ENCODE measurements at places on chromosomes 4 and X. TPM values are rescaled to one million over a fixed set of nuclear protein-coding genes. Genes with fewer than 3 reads are reported as not detected.

Gene GAB3
- 6.4 TPM for total RNA-seq

DNA sequence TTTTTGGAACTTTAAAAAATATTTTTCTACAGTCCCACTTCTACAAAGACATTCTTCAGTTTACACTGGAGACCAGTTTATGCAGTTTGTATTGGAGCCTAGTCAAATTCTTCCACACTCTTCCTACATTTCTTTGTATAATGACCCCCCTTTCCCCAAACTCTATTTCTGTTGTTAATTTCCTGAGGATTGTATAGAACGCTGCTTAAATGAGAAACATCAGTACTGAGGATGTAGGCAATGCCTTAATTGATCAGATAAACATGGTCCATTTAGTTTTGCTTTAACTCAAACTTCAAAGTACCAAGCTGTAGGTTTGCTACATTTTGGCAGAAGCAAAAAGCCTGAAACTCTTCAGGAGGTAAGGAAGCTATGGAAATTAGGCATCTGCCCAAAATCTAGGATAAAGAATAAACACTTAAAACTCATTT is 155.5 kb downstream of the SLC7A11 start:
- no peak for DNase-seq

DNA sequence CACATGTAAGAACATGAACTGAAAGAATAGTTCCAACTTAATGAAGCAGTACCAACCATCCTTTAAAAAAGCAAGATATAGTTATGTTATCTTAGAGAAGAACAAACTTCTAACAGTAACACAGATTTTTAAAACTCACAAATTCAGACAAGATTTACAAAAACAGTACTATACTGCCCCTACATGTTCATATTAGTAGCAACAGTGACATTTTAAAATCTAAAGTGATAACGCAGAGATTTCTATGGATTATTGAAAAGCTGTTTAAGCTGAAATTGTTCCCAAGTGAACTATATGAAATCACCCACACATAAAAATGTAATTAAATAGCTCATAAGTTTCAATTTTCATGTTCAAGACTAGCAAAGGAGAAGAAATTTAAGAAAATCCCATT is 166.0 kb downstream of the FBXW7 start:
- no peak for DNase-seq

DNA sequence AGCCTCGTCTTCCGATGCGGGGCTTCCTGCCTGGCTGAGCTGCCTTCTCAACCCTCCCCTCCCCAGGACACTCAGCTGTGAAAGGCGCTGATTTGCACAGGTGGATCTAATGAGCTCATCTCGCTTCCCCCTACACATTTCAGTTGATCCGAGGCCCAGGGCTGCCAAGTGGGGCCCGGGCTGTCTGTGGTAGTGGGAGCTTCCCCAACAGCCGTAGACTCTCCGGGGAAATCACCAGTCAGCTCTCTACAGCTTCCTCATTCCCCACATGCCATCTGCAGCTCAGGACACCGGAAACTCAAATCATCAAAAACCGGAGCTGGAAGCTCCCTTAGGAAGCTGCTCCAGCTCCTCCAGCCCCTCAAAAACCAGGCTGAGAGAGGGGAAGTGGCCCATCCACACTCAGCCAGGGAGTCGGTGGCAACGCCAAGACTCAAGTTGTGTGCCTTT is 56.2 kb downstream of the SMIM20 start:
- DNase-seq, result no peak

Gene USP27X
- total RNA-seq, result 4.3 TPM

DNA sequence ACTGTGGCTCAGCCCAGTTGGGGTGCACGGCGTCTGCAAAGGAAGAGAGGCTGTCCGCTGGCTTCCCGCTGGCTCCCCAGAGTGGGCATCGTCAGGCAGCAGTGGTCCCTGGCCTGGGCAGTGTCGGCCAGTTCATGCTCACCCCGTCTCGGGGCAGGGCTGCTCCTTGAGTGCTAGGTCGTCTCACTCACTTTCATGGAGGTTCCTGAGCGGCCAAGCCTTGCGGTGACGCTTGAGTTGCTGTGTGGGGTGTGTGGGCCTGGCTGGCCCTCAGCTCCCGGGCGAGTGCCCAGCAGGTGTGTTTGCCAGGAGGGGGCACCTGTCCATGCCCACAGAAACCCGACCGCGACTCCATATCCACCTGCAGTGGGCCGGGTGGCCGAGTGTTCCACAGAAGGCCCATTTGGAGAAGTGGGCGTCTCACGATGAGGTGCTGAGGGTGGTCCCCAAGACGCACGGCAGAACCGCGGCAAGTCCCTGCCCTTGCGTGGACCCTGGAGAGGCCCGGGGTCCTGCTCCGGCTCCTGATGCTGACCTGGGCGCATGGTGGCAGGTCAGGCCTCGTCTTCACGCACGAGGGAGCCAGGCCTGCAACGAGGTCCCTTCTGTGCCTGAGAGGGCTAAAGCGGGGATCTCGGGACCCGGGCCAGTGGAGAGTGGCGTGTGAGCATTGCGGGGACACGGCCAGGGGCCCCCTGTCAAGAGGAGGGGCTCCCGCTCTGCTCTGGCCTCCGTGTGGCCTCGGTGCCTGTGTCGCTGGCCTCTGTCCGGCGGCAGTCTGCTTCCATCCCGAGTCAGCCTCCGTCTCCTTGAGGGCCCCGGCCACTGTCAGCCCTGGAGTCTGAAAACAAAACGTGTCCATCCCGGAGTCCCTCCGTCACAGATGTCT is 18.5 kb upstream of the UVSSA start:
- DNase-seq, result peak; percentile 69

DNA sequence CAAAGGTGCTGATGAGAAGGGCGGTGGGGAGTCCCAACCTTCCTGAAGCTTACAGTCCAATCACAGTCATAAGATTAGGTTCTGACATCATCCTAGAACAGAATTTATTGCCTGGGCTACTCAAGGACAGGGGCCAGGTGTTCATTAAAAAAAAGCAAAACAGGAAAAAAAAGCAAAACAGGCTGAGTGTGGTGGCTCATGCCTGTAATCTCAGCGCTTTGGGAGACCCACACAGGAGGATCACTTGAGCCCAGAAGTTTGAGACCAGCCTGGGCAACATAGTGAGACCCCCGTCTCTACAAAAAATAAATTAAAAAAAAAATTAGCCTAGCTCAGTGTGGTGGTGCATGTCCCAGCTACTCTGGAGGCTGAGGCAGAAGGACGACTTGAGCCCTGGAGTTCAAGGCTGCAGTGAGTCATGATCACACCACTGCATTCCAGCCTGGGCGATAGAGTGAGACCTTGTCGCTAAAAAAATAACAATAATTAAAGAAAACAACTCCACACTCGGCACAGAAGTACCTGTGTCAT is 3.0 kb downstream of the RAB9A start:
- no peak for DNase-seq

DNA sequence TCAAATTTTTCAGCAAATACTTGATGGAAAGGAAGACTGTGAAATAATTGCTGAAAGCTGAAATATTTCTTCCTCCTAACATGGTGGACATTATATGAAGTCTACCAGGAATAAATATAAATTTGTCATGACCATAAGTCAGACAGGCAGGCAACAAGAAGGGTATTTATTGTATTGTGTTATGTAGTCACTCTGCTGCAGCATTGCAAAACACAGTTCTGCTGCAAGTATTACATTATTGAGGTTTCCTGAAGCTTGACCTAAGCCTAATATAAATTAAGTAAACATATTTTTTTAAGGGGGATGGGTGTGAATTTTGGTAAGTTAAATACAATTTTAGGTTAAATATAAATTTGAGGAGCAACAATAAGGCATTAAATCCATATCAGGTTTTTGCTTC is 60.2 kb upstream of the MAOA start:
- DNase-seq, result no peak

- DNase-seq, result no peak
Observed at GRCh38 chr4:130029442-130029841, 933.5 kb downstream of the C4orf33 start.

DNA sequence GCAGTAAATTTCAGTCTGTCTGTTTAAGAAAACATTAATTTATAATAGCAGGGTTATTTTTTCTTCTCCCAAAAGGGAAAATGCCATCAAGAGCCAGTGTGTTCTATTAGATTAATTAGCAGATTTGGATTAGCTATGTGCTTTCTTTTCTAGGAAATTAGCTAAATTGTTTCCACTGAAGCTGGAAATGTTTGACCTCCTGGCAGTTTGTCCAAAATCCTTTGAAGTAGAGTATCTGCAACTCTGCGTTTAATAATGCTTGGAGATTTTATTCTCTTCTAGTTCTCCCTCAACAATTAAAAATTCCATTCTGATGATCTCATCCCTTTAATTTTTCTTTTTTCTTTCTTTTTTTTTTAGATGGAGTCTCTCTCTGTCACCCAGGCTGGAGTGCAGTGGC is 27.1 kb upstream of the HOPX start:
- DNase-seq, result peak; percentile 55

GRCh38 chrX:21374994-21375707 is 933 bp downstream of the CNKSR2 start:
- no peak for DNase-seq

DNA sequence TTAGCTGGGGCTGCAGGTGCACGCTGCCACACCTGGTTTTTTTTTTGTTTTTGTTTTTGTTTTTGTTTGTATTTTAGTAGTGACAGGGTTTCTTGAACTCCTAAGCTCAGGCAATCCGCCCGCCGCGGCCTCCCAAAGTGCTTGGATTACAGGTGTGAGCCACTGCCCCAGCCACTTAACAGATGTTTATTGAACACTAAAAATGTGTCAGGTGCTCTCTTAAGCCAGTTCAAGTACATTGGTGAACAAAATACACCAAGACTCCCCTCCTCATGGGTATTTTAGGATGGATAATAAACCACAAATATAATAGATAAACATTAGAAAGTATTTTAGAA is 69.9 kb downstream of the TRAPPC11 start:
- DNase-seq, result no peak

DNA sequence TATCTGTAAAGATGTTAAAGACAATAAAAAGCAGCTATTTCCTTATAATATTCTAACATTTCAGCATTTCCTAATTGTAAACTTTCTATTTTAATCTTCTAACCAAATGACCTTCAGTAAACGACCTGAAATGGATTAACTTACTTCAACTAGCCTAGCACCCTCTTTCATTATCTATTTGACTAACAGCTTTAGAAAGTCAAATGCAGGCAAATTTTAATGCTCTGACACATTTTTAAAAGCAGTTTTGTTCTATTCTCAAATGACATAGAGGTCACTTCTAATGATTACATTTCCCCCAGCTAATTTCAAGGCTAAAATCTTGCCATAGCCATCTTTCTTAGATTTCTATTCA is 41.9 kb downstream of the SLC7A11 start:
- no peak for DNase-seq

DNA sequence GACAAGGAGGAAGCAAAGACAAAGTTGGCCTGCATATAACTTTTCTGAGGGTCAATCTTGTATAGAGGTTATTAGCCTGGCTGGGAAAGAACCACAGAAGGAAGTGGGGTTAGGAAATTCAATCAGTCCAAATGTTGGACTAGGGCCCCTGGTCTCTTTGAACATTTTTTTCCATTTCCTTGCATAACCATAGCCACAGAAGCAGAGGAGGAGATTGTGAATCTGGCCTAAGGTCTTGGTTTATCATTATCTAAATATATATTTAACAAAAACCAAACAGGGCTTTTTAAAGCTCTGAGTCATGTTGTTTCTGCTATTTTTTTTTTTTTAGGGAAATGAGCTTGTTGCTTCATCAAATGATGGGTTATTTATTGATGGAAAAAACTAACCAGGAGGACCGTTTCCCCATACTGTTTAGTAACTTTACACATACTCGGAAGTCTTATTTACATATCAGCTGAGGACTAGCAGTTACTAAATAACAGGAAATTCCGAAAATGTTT is 97.7 kb upstream of the ACSL4 start:
- DNase-seq, result no peak

Gene MAGEC3
- not detected for total RNA-seq

DNA sequence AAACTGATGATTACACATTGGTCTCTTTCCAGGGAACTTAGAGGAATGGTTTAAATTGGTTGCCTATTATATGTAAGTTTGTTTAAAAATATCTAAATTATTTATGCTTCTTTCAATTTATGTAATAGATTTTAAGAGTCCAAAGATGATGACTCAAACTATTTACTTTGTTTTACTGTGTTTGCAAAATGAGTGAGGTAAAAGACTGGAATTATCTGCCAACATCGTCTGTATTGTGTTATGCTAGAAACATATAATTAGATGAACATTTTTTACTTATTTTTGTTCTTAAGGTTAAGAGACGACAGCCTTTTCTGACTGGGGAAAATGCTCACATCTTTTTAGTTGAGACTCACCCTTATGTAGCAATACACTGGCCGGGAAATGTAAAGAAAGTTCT is 51.1 kb upstream of the SYTL5 start:
- DNase-seq, result no peak

DNA sequence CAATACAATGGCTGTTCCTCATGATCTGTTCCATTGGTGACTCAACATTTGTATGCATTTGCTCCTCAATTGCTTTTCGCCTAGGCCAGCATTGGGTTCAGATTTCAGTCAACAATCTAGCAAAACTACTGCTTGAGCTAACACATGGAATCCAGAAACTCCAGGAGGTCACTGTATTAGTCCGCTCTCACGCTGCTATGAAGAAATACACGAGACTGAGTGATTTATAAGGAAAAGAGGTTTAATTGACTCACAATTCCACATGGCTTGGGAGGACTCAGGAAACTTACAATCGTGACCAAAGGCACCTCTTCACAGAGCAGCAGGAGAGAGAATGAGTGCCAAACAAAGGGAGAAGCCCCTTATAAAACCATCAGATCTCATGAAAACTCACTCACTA is 67.1 kb downstream of the RXFP1 start:
- DNase-seq, result no peak

Gene ATOH1
- total RNA-seq, result not detected

DNA sequence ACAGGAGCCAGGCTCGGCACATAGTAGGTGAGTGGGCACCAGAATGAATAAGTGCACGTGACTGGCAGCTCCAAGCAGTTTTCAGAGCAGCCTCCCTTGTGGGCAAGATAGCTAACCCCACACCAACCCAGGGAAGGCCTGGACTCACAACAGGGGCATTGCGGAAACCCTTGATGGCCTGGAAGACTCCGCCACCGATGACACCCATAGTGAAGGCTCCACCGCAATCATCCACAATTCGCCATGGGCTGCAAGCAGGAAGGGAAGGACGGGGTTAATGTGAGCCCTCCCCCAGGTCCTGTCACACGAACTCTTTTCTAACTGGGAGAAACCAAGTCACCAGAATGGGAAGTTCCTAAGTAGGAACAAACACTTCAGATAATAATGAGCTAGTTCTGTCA is 957 bp downstream of the TIMM17B start:
- DNase-seq, result no peak

DNA sequence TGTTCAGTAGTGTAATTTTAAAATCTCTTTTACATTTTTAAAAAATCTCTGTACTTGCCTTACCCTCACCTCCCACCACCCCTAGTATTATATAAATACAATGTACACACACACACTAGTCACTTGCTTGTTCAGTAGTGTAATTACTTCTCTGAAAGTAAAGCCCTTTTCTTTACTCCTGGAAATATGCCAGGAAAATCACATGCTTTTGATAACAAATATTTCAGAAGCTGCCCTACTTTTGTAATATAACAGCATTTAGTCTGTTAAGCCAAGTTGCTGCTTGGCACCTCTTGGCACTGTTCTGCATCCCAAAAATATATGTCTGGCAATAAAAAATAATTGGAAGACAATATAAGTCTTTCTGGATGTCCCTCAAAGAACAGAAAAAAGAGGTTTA is 172.8 kb upstream of the APOOL start:
- DNase-seq, result no peak

GRCh38 chrX:72620550-72621145 is 48.0 kb upstream of the HDAC8 start:
- no peak for DNase-seq

Data from kidney (tissue), 22 donors.